Islet precursor cell (in vitro differentiated cells): ENCODE measurements at places on chromosomes 3 and 15.

DNA sequence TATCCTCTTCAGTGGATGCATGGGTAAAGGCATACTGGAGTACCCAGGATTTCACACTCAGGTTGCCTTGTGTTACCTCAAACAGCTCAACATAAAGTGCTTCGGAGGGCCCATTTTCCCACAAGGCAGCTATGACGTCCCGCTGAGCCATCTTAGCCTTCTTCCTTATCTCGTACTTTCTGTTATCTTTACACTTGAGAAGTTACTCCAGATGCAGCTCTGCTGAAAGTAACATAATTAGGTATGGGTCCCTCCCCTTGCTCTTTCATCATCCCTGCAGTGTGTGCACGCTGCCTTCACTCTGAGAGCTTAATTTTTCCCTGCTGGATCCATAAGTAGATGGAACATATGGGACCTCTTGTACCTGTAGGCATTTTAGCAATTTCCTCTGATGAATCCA, 410.3 kb downstream of the AGBL1 start:
- DNase-seq = no peak

GRCh38 chr3:186090901-186091300, 18.0 kb downstream of the ETV5 start:
- no peak for DNase-seq

- DNase-seq = no peak
Measured at GRCh38 chr3:158780766-158781165, 21.1 kb upstream of the MFSD1 start.

DNA sequence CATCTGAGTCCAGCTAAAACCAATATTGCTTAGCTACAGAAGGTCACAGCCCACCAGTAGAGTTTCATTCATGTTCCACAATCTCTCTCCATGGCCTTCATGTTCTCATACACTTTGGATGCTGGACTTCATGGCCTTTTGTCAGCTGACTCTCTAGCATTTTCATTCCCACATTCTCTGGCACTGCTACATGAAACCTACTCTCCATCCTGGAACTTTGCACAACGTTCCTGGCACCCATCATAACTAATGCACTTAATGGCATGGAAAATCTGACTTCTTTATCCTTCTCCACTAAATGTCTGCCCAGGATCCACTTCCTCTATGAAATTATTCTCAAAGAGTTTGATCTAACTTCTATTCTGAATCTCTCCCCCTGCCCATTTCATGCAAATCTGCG, 56.9 kb downstream of the SLC9A9 start:
- no peak for DNase-seq

GRCh38 chr3:185049710-185050109, 103.2 kb downstream of the C3orf70 start:
- DNase-seq = no peak

DNA sequence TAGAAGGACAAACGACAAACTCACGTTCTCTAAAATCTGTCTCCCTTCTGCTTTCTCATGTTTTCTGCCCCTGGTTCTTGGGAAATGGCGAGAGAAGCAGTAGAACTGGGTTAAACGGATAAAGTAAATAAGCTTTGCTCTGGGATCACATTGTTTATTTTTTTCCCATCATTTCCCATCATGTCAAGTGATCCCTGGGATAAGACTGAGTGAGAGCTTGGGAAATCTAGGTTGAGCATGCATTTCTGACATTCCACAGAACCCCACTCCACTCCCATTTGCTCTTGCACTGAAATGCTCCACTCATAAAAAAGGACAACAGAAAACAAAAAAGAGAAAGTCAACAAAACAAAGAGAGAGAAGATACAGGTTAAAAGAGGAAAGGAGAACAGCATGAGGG, 69.1 kb downstream of the SEMA6D start:
- no peak for DNase-seq

DNA sequence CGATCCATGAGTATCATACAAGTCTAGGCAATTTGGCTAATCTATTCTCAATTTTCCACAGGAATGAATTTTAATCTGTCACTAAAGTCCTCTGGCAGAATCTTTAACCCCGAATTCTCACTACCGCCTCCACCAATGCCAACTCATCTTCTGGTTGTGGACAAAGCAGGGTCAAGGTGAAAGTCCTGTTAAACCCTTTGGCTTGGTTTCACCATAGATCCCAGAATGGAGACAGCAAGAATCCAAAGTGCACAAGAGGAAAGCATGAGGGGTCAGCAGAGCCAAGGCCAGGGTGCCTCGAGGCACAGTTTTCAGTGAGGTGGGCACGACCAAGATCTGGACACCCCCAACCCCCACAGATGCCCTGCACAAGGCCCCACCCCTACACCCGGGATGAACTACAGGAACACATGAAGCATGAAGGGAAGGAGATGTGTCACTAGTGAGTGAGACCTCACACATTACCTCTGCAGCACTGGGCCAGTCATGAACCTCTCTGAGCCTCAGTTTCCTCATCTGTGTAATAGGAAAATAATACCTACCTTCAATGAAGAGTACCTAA, 466.2 kb downstream of the EPHB1 start:
- no peak for DNase-seq

DNA sequence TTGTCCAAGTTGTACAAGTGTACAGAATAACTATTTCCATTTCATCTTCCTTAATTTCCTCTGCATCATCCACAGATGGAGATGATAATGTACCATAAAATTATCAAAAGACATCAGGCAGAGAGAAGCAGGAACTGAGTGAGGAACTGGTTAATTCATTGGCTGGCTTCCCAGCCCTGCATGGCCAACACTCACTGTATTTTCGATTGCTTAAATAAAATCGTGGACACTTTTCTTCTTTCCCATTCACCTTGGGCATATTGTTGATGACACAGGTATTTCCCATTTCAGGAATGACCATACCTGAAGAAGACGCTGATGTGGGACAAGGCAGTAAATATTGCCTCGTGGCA, 144.2 kb upstream of the ABHD17C start:
- DNase-seq = no peak

GRCh38 chr15:62742409-62743171, 300.0 kb upstream of the TPM1 start:
- DNase-seq = peak; percentile 66
